ENCODE measurements at places on chromosomes 11 and 22.

DNA sequence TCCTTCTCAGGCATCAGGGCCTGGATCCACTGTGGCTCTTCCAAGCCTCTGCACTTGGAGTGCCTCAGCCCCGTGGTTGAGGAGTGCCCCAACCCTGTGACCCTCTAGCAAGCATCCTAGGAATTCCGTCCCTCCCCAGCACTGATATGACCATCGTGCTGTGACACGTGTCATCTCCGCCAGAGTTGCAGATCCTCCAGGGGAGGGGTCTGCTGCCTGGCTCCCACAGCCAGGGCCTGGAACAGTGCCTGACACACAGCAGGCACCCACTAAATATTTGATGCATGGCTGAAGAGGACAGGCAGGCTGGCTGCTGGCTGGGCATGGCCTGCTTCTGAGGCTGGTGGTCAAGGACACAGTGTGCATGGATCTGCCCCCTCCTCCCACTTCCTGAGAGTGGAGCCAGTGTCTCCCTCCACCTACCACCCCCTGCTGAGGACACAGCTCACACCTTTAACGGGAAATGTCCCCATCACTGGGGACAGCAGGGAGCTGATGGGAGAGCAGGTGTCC, 1.7 kb upstream of the CD81 start:
- DNase-seq: no peak

DNA sequence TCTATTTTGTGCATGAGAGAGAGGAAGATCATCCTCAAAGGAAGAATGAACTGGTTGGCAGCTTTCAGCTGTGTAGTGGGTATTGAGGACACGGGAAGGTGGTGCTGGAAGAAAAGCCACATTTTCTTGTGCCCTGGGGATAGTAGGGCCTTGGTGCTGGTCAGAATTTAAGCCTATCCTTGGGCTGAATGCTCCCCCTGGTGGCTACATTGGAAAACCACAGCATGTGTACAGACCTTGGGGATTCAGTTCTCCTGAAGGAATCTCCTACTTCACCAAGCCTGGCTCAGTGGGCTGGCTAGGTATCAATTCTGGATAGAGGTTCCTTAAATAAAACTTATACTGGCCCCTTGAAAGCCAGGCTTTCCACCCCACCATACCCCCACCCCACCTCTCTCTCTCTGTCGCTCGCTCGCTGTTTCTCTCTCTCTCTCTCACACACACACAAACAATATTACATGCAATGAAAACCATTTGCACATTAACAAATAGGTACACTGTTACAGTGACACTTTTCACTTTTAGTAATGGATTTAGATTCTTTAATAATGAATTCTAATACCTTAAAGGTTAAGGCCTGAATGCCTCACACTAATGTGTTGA, 2.8 kb upstream of the OR51M1 start:
- DNase-seq: no peak

- no peak for DNase-seq
Measured at GRCh38 chr11:86117712-86118063, 48.8 kb upstream of the PICALM start.

DNA sequence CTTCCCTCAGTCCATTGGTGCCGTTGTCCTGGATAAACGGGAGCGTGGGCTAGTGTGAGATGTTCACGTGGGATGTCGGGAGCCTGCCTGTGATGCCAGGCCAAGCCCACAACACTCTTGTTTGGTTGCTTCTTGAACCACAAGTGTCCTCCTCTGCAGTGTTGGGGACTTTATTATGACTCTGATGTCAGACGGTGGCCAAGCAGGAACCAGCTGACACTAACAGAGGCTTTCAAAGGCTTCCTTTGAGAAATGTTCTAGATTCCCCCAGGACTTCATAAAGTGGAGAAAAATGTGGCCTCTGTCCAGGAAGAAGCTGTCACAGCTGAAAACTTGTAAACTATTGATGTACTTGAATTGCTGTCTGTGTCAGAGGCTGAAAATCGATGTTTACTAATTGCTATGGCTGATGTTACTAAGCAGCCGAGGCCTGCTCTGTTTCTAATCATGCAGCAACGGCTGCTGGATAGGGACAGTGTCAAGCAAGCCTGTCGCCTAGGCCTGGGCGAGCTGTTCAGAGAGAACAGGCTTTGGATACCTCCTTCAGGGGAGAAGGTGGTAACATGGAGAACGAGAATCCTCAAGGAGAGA, 131.7 kb downstream of the TBC1D22A start:
- DNase-seq: no peak

- DNase-seq: no peak
Measured at GRCh38 chr11:26649884-26650283, 72.0 kb downstream of the SLC5A12 start.

GRCh38 chr22:24230911-24231656, 13.8 kb downstream of the GGT5 start:
- DNase-seq: peak; percentile 36

- no peak for DNase-seq
Measured at GRCh38 chr11:27926486-27926885, 181.5 kb downstream of the KIF18A start.

Measured in stimulated activated CD8-positive, alpha-beta memory T cell treated with anti-CD3 and anti-CD28 coated beads, Interleukin-4, amount 100 ng/mL, for 1 hour (primary cell).